Right lobe of liver (tissue), 6 donors: ENCODE measurements at places on chromosomes 2 and 18. TPM values are rescaled to one million over a fixed set of nuclear protein-coding genes. Genes with fewer than 3 reads are reported as not detected.

The GBX2 gene
- not detected for total RNA-seq

The MARCHF4 gene
- total RNA-seq: not detected

The TRABD2A gene
- 0.43 TPM for total RNA-seq

The FAM237A gene
- not detected for total RNA-seq

The ANTXR1 gene
- total RNA-seq: 3.0 TPM

The CHRND gene
- total RNA-seq: not detected

The DNAH7 gene
- total RNA-seq: 0.21 TPM

The CASP10 gene
- total RNA-seq: 9.4 TPM

GRCh38 chr18:29780816-29781215 lies 1261.7 kb downstream of the DSC3 start:
- H3K4me3 ChIP-seq: no peak overlapping the region
- no peak overlapping the region for H3K27ac ChIP-seq
- H3K36me3 ChIP-seq: no peaks in the 10 kb centered on the region
- no peaks in the 10 kb centered on the region for H3K27me3 ChIP-seq
- no peak for DNase-seq

- no peaks in the 10 kb centered on the region for H3K4me1 ChIP-seq
- no peak overlapping the region for H3K4me3 ChIP-seq
- DNase-seq: no peak
- H3K27me3 ChIP-seq: no peaks in the 10 kb centered on the region
- H3K36me3 ChIP-seq: no peaks in the 10 kb centered on the region
Observed at GRCh38 chr2:237213315-237214022, 127.8 kb downstream of the COPS8 start.

GRCh38 chr2:23135481-23136100 lies 249.4 kb upstream of the KLHL29 start:
- H3K36me3 ChIP-seq: no peaks in the 10 kb centered on the region
- no peaks in the 10 kb centered on the region for H3K27me3 ChIP-seq
- H3K4me3 ChIP-seq: no peak overlapping the region
- no peak for DNase-seq
- H3K4me1 ChIP-seq: no peaks in the 10 kb centered on the region

- no peak for DNase-seq
- H3K27ac ChIP-seq: no peak overlapping the region
- no peaks in the 10 kb centered on the region for H3K4me1 ChIP-seq
- H3K27me3 ChIP-seq: no peaks in the 10 kb centered on the region
Observed at GRCh38 chr18:48612511-48612910, 73.7 kb downstream of the CTIF start.

DNA sequence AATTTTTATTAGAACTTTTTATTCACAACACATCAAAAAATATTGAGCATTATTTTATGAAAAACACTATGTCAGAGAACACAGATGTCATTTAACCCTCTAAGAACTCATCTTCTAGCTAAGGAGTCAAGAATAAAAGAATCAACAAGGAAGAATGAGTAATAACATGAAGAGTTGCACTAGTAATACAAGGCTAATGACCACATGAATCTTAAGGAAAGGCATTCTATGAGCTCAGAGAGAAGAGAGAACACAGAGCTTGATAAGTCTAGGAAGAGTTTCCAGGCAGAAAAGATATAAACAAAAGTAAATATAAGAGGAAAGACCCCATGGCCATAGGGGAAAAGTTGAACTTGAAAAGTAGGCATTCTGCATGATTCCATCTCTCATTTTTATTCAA lies 166.5 kb downstream of the MAIP1 start:
- H3K4me3 ChIP-seq: no peak overlapping the region
- no peak overlapping the region for H3K27ac ChIP-seq
- H3K4me1 ChIP-seq: no peaks in the 10 kb centered on the region
- H3K36me3 ChIP-seq: no peaks in the 10 kb centered on the region

- H3K36me3 ChIP-seq: no peaks in the 10 kb centered on the region
- H3K27ac ChIP-seq: peak overlapping the region; percentile 70
Observed at GRCh38 chr2:207896525-207897285, 127.0 kb upstream of the FZD5 start.

DNA sequence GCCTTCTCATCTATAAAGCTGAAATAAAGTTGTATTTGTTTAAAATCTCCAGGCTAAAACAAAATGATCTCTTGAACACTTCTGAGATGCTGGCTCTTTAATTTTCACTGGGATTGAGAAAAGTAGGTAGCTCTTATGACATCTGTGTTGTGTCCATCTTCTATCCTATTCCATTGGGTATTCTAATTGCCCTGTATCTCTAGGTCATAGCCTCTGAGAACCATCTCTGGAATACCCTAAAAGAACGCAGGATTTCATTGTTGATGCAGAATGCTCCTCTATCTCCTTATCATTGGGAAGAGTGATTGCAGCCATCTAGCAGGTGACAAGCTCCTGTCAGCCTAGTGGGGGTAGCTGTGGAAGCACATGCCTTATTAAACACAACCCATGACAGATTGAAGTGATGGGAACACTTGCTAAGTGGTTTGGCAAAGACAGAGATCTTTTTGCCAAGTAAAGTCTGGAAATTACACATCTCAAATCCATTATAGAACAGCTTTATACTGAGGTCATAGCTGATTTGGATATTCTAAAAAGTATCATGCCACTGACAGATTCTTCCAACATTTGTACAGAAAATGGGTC lies 178.2 kb downstream of the TDRD15 start:
- no peaks in the 10 kb centered on the region for H3K36me3 ChIP-seq
- DNase-seq: no peak
- H3K27ac ChIP-seq: no peak overlapping the region
- no peaks in the 10 kb centered on the region for H3K27me3 ChIP-seq
- H3K4me1 ChIP-seq: no peaks in the 10 kb centered on the region
- no peak overlapping the region for H3K4me3 ChIP-seq

DNA sequence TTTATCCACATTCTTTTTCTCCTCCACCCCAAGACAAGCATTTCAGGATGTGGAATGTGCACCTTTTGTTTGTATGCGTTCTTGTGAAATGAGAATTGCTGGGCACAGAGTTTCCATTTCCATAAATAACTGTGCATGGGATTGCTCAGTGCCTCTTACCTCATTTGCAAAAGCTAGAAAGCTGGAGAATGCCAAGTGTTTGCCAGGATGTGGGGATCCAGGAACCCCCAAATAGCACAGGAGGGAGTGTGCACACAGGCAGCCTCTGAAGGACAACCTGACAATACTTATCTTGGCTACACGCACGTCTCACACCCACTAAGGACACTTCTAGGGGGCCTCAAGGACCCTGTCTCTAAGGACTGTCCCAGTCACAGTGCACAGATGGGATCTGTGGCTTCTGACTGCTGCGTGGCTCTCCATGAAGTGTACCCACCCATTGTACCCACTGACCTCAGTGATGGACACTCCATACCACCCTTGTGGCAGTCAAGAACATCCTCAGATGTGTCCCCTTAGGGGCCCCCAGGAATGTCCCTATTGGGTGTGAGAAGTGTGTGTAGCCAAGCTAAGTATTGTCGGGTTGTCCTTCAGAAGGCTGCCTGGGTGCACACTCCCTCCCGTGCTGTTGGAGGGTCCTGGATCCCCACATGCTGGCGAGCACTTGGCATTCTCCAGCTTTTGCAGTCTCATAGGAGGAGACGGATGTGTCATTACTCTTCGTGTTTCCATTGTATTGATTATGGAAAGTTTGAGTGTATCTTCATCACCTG lies 38.4 kb downstream of the CAPN13 start:
- H3K4me1 ChIP-seq: no peaks in the 10 kb centered on the region
- H3K4me3 ChIP-seq: no peak overlapping the region
- H3K27ac ChIP-seq: no peak overlapping the region
- no peaks in the 10 kb centered on the region for H3K27me3 ChIP-seq
- H3K36me3 ChIP-seq: no peaks in the 10 kb centered on the region

DNA sequence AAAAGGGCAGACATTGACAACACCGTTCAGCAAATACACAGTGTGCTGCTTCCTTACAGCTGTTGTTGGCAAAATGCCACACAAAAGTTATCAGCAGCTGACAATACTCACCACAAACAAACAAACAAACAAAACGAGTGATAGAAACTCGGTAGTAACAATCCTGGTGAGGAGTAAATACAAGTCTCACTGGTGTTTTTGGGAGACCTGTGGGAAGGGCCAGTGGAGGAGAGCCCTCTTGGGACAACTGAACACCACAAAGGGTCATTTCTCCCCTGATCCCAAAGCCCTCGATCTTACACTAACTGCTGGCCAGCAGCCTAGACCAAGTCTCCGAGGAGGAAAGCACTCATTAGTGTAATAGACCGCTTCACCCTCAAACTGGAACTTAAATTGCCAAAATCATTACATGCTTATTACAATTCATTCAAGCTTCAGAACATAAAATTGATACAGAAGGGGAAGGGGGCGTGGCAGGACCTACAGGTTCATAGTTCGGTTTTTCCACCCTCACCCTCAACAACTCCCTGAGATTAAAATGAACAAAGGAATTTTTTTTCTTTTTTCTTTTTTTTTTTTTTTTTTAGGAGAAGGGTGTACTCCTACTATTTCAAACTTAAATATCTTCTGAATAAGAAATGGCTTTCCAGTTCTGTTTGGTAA lies 5.0 kb downstream of the AP1S3 start:
- no peak overlapping the region for H3K4me3 ChIP-seq
- H3K36me3 ChIP-seq: no peaks in the 10 kb centered on the region
- no peaks in the 10 kb centered on the region for H3K27me3 ChIP-seq
- H3K27ac ChIP-seq: no peak overlapping the region
- DNase-seq: no peak
- H3K4me1 ChIP-seq: no peaks in the 10 kb centered on the region

GRCh38 chr2:11572996-11573395 lies 39.2 kb downstream of the GREB1 start:
- H3K4me1 ChIP-seq: no peaks in the 10 kb centered on the region
- no peak for DNase-seq
- no peaks in the 10 kb centered on the region for H3K27me3 ChIP-seq

- no peaks in the 10 kb centered on the region for H3K27me3 ChIP-seq
- no peak overlapping the region for H3K27ac ChIP-seq
- no peak for DNase-seq
- H3K36me3 ChIP-seq: no peaks in the 10 kb centered on the region
- no peak overlapping the region for H3K4me3 ChIP-seq
Observed at GRCh38 chr2:108349571-108349928, 28.2 kb upstream of the SULT1C4 start.

DNA sequence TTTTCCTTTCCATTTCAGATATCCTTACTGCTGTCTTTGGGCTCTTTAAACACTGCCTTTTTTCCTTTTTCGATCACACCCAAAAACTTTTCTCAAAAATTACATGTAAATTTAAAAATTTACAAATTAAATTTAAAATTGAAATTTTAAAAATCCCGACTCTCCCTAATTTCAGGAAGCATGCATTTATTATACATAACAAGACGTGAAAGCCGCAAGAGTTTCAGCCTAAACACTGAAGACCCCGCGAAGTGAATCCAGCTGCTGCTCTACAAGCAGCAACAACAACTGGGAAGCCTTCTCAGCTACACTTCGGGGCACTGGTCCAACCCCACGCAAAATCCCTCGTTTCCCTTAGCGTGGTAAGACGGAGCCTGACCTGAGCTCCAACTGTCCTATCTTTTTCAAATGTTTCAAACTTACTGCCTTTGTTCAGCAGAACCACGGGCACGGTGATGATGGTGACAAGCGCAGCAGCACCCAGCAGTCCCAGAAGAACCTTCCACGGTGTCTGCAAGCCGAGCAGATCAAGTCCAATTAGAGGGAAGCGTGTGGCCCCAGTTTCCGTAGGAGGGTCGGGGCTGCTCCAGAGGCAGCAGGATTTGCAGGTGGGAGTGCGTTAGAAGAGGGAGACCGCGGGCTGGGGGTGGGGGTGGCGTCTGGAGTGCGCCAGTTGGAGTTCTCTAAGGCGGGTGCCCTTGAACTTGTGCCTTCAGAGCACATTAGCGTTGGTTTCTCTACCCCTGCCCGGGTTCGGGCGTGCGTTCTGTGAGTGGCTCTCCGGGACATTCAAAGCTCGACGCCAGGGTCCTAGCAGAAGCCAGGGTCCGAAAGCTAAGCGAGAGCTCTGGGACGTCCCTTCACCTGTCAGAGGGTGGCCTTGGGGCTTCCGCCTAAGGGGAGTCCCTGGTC lies 783 bp downstream of the DPP4 start:
- DNase-seq: peak; percentile 34
- no peaks in the 10 kb centered on the region for H3K27me3 ChIP-seq
- peaks cover 9% of the 10 kb centered on the region for H3K4me1 ChIP-seq
- no peaks in the 10 kb centered on the region for H3K36me3 ChIP-seq

DNA sequence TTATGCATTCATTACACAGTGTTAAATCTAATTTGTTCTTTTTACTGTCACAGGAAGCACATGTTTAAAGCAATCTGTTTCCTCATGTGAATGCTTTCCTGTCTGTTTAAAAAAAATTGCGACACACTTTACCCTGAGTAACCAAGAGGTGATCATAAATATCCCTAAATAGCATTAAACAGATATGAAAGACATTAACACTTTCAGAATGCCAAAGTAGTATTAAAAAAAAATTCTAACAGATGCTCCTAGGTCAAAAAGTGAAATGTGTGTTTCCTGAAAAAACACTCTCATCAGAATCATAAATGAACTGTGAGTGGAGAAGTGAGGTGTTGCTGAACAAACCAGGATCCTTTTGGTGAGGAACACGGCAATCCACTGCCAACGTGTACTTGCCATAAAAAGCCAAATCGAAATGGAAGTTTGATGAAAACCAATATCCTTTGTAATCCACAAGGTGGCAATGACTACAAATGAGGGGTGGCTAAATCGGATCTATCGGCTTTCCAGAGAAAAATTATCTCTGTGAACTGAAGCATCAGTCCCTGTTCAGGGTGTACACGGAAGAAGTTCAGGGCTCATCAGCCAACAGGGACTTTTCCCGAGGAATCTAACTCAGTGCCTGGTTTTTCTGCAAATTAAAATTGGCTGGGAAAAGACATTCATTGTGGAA lies 248.9 kb downstream of the TCF4 start:
- no peak for DNase-seq
- H3K4me1 ChIP-seq: no peaks in the 10 kb centered on the region
- H3K27me3 ChIP-seq: no peaks in the 10 kb centered on the region
- no peaks in the 10 kb centered on the region for H3K36me3 ChIP-seq
- H3K4me3 ChIP-seq: no peak overlapping the region
- no peak overlapping the region for H3K27ac ChIP-seq
